NCI-H446 (cell line): ENCODE measurements at places on chromosomes 6 and 20.

GRCh38 chr6:144259986-144260385, 25.1 kb upstream of the UTRN start:
- no peak for DNase-seq

GRCh38 chr20:53859684-53860083, 210.7 kb downstream of the BCAS1 start:
- DNase-seq: peak; percentile 53

DNA sequence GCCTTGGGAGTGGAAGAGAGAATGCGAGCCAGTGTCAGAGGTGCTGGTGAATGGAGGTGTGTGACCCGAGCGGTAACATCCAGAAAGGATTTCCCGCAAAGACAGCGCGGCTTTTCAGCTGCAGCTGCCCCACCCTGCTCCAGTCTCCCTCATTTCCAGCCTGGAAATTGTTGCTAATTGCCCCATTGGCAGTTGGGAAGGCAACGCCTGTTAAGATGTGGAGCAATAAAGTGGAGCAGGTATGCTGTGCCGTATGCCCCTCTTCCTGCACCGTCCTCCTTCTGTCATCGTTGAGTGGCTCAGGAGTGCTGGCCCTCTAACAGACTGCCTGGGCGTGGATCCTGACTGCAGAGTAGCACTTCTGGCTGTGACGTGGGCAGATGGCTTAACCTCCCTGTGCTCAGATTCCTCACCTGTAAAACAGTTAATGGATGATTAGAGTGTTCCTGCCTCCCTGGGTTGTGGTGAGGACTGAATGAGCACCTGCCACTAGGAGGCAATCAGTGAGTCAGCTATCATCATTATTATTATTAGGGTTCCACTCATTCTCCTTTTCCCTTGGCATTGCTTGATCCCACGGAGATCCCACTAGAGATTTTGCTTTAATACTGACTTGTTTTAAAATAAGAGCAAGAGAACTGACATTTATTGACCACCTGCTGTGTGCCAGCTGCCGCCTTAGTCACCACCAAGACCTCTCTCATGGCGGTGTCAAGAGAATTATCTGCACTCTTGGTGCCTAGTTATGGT, 11.7 kb downstream of the ARFGEF2 start:
- no peak for DNase-seq

DNA sequence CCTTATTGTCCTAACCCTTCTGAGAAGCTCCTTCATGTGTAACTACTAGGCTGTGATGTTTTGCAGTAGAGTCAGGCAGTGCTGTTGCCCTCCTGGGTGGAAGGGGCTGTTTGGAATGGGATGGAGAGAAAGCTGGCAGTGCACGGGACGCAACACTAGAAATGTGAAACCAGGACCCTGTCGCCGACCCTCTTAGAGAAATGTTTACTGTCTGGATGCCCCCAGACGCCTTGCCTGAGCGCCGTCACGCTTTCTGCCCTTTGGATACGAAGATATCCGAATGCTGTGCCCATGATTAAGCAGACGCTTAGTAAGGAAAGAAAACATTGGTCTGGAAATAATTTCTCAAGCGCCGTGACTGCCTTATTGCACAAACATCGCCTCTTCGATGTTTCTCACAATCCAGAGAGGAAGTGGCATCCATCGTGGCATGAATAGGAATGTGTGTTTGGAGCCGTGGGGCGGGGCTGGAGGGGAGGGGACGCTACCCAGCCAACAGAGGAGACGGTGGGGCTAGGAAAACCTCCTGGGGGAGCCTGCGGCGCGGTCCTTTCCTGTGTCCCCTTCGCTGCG, 661 bp upstream of the PPP1R14C start:
- DNase-seq: no peak

GRCh38 chr6:31776989-31777666, at the start of gene VWA7:
TSS of gene VWA7 (minus strand) at chr6:31777328. CDS start at chr6:31776779, 549 bp downstream.
- DNase-seq: no peak
